GM06990 (cell line): ENCODE measurements at places on chromosomes 11 and 22.

DNA sequence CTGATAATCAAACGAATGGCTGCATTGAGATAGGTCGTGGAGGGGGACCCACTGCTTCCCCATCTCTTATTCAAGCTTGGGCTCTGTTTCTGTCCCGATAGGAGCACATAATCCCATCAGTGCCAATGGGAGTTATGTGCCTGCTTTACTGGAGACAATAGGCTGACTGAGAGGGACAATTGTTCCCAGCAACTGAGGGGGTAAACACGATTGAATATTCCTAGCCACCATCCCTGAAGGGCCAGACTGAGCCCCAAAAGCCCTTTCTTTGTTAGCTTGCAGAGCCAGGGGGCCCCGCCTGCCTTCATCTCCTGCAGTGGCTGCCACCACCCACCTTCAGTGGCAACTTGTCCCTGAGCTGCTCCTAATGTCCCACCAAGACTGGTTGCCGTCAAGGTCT lies 172.8 kb upstream of the NAV2 start:
- no peak for DNase-seq

DNA sequence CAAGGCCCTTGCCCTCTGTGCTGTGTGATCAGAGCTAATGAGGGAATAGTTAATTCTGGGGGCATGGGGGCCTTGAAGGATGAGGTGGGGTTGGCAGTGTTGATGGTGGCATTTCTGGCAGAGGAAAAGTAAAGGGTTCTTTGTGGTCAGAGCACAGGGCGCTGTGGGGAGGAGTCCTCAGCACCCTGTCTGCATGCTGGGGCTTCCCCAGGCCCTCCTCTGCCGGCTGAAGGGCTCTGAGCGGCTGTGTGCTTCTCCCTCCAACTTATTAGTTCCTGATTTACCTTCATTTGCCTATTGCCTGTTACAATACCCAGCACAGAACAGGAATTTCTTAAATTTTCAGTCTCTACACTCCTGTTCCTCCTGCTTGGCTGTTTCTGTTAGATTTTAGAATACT lies 122.8 kb downstream of the HIPK3 start:
- DNase-seq = peak; percentile 43

GRCh38 chr11:66607126-66607834 lies 9.2 kb upstream of the RBM14 start:
- no peak for DNase-seq

- DNase-seq = no peak
Measured at GRCh38 chr11:44466531-44467205, 98.8 kb upstream of the CD82 start.

- no peak for DNase-seq
Measured at GRCh38 chr11:131987703-131988102, 617.3 kb downstream of the NTM start.

GRCh38 chr11:69326622-69327219 lies 32.8 kb downstream of the MYEOV start:
- DNase-seq = no peak

GRCh38 chr22:47187176-47187957 lies 424.9 kb downstream of the TBC1D22A start:
- no peak for DNase-seq

DNA sequence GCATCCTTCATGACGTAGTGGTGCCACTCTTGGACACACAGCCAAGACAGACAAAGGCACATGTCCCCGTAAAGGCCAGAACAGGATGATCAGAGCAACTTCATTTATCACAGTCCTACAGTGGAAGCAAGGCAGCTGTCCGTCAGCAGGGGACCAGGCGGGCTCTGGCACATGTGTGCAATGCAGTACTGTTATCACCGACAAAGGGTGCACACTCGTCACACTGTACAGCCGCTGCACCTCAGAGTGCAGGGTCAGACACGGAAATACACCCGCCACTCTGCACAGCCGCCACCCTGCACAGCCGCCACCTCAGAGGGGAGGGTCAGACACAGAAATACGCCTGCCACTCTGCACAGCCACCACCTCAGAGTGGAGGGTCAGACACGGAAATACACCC lies 13.4 kb upstream of the IL17REL start:
- no peak for DNase-seq

DNA sequence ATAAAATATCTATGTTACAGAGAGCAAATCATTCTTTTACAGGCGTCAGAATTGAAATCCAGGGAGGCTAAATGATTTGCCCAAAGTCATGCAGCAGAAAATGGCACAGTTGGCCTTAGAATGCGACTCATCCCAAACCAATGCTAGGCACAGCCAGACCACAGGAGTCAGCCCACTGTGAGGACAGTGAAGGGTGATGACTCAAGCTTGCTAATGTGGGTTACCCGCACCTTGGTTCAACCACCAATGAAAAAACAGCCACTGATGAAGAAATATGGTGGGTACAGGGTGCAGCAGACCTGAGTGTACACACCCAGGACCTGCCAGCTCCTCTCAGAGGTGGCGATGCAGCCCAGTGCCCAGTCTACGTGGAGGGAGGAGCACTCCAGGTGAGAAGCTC lies 89.7 kb downstream of the ZC3H12C start:
- no peak for DNase-seq

DNA sequence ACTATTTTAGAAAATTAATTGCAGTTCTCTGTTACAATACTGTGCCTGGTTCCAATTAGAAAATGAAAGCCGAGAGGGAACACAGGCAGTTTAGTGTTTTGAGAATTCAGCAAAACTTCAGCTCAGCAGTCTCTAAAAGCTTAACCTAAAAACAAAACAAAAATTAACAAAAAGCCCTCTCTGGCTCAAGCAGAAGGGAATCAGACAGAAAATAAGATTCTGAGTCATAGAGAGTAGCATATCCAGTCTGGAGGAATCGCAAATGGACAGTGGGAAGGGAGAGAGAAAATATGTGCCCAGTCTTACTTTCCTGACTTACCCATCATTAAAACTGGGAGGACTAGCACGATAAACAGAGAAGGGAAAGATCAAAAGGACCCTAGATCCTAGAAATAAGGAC lies 38.1 kb upstream of the CHRM4 start:
- no peak for DNase-seq

- no peak for DNase-seq
Measured at GRCh38 chr22:36864454-36865215, 3.8 kb downstream of the NCF4 start.

DNA sequence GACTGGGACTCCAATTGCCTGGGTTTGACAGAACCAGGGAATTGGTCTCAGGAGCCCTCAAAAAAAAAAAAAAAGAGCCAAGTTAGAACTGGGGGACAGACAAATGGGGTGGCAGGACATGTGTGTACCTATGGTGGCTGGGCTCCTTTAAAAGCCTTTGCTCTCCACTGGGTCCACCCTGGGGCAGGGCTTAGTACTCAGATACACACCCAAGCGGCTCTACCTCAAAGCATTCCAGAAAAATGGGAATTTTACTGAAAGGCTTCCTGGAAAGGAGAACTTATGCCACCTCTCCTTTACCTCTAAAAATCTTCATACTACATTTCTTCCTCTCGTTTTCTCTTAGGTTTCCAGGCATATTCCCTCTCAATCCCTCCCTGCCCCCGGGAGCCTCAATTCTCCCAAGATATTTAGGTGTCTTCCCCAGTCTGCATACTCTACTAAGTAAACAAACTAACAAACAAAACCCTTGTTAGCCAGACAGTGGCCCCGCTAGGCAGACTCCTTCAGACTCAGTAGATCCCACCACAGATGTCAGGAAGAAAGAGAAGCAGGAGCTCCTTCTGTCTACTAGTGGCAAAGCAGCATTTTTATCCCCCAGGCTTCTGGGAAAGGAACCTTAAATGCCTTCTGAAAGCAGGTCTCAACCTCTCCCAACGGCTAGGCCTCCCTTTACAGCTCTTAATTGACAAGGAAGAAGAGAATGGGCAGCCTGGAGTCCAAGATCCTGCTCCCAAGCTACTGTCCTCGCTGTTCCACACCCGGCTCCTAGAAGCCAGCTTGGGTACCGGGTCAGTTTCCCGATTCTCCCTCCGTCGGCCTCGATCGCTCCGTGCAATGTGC lies 653 bp downstream of the PCSK7 start:
- no peak for DNase-seq
